ENCODE measurements at places on chromosomes 1 and 21.

GRCh38 chr1:159826441-159827101 is at the start of gene SLAMF8:
SLAMF8 (plus strand) TSS chr1:159826873; CDS start chr1:159826899, 26 bp downstream.
- H3K27ac ChIP-seq: no peak within 1 kb of the TSS
- no peak for DNase-seq
- no peaks in the 10 kb centered on the region for H3K27me3 ChIP-seq
- no peaks in the 10 kb centered on the region for H3K4me1 ChIP-seq

GRCh38 chr1:18001725-18002124 is 105.9 kb upstream of the IGSF21 start:
- H3K36me3 ChIP-seq: no peaks in the 10 kb centered on the region
- H3K27me3 ChIP-seq: no peaks in the 10 kb centered on the region
- H3K27ac ChIP-seq: no peak overlapping the region

- no peaks in the 10 kb centered on the region for H3K27me3 ChIP-seq
- DNase-seq: no peak
- H3K4me3 ChIP-seq: no peak overlapping the region
- H3K27ac ChIP-seq: no peak overlapping the region
These were observed 12.4 kb upstream of the SHISA4 start for GRCh38 chr1:201876148-201876818.

DNA sequence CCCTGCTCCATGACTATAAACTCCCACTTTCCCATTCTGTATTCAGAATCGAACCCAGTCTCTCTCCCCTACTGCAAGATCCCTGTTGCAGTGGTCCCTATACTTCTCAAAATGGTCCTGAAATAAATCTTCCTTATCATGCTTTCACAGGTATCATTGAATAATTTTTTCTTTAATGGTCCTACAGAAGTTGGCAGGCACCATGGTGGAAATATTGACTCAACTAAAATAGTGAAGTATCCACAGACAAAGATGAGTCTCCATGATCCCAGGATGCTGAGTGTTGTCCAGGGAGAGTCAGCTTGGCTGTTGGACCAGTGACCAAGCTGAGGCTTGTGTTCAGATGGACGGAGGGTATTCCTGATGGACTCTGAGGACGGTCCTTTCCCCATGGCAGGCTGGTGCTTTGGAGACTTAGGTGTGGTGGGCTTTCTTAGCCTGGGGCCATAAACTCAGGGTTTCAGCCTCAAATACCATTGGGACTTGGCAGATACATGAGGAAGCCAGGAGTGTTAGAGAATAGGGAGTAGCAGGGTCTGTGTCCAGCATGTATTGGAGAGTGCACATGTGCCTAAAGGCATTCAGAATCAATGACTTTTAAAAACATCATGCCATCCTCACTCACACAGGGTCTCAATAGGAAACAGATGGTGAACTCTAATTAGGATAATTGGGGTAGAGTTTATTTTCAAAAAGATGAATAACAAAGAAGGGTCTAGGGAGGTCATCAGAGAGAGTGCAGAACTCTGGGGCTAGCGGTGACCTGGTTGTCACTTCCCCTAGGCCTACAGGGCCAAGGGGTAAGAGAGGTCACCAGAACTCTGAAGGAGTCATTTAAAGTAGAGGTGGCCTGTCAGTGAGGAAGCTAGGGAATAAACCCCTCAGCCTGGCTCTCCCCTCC is 19.8 kb downstream of the TINAGL1 start:
- no peaks in the 10 kb centered on the region for H3K36me3 ChIP-seq
- H3K27ac ChIP-seq: no peak overlapping the region
- H3K27me3 ChIP-seq: no peaks in the 10 kb centered on the region
- H3K4me1 ChIP-seq: no peaks in the 10 kb centered on the region
- H3K4me3 ChIP-seq: no peak overlapping the region

DNA sequence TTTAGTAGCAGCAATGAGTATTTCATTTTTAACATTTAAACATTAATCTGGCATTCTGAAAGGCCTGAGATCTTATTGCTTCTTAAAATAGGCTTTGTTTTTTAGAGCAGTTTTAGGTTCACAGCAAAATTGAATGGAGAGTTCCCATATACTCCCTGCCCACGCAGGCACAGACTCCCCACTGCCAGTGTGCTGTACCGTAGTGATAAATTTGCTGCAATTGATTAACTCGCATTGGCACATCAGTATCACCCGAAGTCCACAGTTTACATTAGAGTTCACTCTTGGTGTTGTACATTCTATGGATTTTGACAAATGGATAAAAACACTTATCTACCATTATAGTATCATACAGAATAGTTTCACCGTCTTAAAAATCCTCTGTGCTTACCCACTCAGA is 71.8 kb upstream of the ERRFI1 start:
- no peaks in the 10 kb centered on the region for H3K27me3 ChIP-seq
- H3K4me3 ChIP-seq: no peak overlapping the region
- H3K27ac ChIP-seq: peak overlapping the region; percentile 90
- H3K36me3 ChIP-seq: no peaks in the 10 kb centered on the region
- H3K4me1 ChIP-seq: peaks cover 6% of the 10 kb centered on the region

DNA sequence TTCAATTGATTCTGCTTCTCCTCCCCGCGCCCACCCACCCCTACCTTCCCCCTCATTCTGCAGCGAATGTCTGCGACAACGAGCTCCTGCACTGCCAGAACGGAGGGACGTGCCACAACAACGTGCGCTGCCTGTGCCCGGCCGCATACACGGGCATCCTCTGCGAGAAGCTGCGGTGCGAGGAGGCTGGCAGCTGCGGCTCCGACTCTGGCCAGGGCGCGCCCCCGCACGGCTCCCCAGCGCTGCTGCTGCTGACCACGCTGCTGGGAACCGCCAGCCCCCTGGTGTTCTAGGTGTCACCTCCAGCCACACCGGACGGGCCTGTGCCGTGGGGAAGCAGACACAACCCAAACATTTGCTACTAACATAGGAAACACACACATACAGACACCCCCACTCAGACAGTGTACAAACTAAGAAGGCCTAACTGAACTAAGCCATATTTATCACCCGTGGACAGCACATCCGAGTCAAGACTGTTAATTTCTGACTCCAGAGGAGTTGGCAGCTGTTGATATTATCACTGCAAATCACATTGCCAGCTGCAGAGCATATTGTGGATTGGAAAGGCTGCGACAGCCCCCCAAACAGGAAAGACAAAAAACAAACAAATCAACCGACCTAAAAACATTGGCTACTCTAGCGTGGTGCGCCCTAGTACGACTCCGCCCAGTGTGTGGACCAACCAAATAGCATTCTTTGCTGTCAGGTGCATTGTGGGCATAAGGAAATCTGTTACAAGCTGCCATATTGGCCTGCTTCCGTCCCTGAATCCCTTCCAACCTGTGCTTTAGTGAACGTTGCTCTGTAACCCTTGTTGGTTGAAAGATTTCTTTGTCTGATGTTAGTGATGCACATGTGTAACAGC is 339.9 kb downstream of the NTNG1 start:
- no peak overlapping the region for H3K4me3 ChIP-seq
- no peak overlapping the region for H3K27ac ChIP-seq
- H3K4me1 ChIP-seq: peaks cover 5% of the 10 kb centered on the region
- DNase-seq: no peak
- H3K27me3 ChIP-seq: no peaks in the 10 kb centered on the region

DNA sequence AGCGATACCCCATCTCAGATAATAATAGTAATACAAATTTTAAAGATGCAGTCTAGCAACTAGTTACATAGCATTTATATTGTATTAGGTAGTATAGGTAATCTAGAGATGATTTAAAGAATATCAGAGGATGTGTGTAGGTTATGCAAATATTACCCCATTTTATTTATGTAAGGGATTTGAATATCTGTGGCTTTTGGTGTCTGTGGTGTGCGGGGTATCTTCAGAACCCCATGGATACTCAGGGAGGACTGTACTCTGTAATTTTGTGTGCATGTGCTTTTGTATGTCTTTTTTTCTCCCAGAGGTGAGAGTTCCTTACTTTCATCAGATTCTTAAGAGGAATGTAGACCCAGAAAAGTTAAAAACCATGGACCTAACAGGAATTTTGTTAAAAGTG is 12.8 kb downstream of the RNF2 start:
- no peaks in the 10 kb centered on the region for H3K27me3 ChIP-seq
- H3K4me3 ChIP-seq: no peak overlapping the region
- H3K27ac ChIP-seq: no peak overlapping the region
- no peaks in the 10 kb centered on the region for H3K36me3 ChIP-seq
- no peak for DNase-seq
- H3K4me1 ChIP-seq: no peaks in the 10 kb centered on the region

GRCh38 chr1:169473347-169473746 is 12.4 kb downstream of the SLC19A2 start:
- no peak overlapping the region for H3K4me3 ChIP-seq
- no peaks in the 10 kb centered on the region for H3K36me3 ChIP-seq
- no peaks in the 10 kb centered on the region for H3K4me1 ChIP-seq
- no peak for DNase-seq
- H3K27ac ChIP-seq: no peak overlapping the region

DNA sequence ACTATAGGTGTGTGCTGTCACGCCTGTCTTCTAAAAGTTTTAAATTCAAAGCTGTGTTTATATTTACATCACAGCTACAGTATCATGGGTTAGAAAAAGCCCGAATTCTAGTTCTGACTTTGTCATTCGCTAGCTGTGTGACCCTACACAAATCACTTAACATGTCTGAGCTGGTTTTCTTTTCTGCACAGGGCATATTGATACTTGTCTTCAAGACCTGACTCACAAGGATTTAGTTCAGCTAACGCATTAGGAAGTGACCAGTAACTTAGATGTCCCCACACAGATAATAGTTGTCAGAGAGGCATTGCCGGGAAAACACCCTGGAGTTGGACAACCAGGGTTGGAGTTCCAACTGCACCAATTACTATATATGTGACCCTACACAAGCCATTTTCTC is 25.9 kb downstream of the GIPC2 start:
- no peaks in the 10 kb centered on the region for H3K4me1 ChIP-seq
- DNase-seq: no peak
- H3K27me3 ChIP-seq: no peaks in the 10 kb centered on the region
- H3K36me3 ChIP-seq: no peaks in the 10 kb centered on the region

DNA sequence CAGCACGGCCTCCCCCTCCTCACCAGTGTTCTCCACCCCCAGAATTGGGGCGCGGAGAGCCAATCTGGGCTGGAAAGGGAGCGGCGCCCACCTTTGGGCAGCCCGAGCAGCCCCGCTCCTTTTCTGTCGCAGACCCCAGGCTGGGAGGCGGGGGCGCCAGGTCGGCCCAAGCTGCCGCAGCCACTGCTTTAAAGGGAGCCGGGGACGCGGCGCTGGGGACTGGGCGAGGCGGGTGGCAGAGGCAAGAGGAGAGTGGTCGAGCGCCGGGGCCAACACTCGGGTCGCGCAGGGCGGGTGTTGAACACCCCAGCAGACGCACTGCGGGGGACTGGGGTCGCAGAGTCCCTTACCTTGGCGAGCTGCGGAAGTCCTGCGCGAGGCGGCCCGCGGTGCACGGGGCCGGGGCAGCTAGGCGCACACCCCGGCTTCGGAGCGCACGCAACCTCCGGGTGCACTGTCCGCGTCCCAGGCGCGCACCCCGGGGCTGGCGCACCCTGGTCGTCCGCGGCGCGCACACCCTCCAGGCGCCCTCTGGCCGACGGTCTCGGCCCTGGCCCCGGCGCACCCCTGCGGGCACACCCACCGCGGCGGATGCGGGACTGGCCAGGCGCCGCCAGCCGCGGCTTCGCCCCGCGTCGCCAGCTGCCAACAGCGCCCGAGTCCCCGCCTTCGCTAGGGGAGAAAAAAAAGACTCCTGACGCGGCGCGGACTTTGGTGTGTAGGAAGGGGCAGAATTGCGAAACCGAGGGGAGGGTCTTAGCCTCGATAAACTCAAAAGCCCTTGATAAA is at the start of gene KANK4:
TSS of gene KANK4 (minus strand) at position 679 of the 789 bp plus-strand sequence. CDS start 37,870 bp downstream, outside the sequence.
- no peaks in the 10 kb centered on the region for H3K27me3 ChIP-seq
- H3K4me1 ChIP-seq: no peaks in the 10 kb centered on the region
- no peaks in the 10 kb centered on the region for H3K36me3 ChIP-seq
- no peak within 1 kb of the TSS for H3K4me3 ChIP-seq
- no peak within 1 kb of the TSS for H3K27ac ChIP-seq
- no peak for DNase-seq

DNA sequence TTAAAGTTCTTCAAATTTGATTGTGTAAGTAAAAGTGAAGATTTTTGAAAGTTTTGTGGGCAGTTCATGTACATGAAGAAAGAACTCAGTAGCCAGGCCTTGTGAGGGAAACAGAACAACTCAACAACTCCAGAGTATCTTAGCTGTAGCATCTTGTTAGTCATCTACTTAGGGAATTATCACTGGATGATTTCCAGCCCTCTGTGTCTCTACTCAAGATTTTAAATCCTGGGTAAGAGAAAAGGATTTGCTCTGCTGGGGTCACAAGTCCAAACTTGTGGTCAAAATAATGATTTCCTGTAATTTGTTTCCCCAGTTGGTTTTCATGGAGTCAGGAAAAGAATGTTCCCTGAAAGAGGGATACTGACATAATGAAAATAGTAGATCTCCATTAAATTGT is 8.2 kb downstream of the OR10T2 start:
- no peaks in the 10 kb centered on the region for H3K4me1 ChIP-seq
- no peaks in the 10 kb centered on the region for H3K36me3 ChIP-seq
- H3K4me3 ChIP-seq: no peak overlapping the region
- no peak overlapping the region for H3K27ac ChIP-seq

DNA sequence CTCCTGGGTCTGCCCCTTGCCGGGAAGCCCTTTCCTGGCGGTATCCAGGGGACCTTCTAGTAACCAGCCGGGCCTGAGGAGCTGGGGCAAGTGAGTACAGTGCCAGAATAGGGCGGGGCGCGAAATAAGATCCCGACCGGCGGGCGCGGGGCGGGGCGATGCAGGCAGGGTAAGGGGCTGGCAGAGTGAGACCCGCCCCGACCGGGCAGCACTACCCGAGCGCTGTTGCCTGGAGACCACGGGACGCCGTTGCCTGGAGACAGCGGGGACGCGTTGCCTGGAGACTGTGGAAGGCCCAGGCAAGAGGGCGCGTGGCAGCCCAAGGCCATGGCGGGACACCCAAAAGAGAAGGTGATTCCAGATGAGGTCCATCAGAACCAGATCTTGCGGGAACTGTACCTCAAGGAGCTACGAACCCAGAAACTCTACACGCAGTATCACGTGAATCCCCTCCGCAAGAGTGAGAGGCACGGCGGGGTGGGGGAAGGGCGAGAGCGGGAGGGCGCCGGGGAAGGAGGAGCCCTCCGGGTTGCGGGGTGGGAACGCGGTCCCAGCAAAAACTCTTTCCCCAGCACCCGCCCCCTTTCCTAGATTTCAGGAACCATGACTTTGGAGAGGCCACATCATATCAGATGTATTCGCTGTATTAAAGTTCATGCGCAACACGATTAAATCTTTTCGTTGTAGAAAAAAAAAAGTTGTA is 24.3 kb downstream of the EBNA1BP2 start:
- H3K27ac ChIP-seq: no peak overlapping the region
- DNase-seq: peak; percentile 71
- peak overlapping the region; percentile 33 for H3K4me3 ChIP-seq
- H3K4me1 ChIP-seq: no peaks in the 10 kb centered on the region
- H3K36me3 ChIP-seq: no peaks in the 10 kb centered on the region

GRCh38 chr1:215458104-215458503 is 109.0 kb upstream of the KCTD3 start:
- no peaks in the 10 kb centered on the region for H3K4me1 ChIP-seq
- H3K27me3 ChIP-seq: no peaks in the 10 kb centered on the region
- no peak overlapping the region for H3K4me3 ChIP-seq
- DNase-seq: no peak
- H3K27ac ChIP-seq: no peak overlapping the region

Data from uterus (tissue), 4 donors.